ENCODE measurements at places on chromosomes 3 and 15. TPM values are rescaled to one million over a fixed set of nuclear protein-coding genes. Genes with fewer than 3 reads are reported as not detected.

The C3orf80 gene
- 0.43 TPM for polyA plus RNA-seq

The TAGLN3 gene
- 2.2 TPM for polyA plus RNA-seq

The UROC1 gene
- 0.08 TPM for polyA plus RNA-seq

The NME9 gene
- 2.2 TPM for polyA plus RNA-seq

The SKOR1 gene
- 0.51 TPM for polyA plus RNA-seq

The CCR9 gene
- polyA plus RNA-seq = not detected

- no peak for DNase-seq
These were observed 66.1 kb downstream of the BOC start for GRCh38 chr3:113277414-113277813.

DNA sequence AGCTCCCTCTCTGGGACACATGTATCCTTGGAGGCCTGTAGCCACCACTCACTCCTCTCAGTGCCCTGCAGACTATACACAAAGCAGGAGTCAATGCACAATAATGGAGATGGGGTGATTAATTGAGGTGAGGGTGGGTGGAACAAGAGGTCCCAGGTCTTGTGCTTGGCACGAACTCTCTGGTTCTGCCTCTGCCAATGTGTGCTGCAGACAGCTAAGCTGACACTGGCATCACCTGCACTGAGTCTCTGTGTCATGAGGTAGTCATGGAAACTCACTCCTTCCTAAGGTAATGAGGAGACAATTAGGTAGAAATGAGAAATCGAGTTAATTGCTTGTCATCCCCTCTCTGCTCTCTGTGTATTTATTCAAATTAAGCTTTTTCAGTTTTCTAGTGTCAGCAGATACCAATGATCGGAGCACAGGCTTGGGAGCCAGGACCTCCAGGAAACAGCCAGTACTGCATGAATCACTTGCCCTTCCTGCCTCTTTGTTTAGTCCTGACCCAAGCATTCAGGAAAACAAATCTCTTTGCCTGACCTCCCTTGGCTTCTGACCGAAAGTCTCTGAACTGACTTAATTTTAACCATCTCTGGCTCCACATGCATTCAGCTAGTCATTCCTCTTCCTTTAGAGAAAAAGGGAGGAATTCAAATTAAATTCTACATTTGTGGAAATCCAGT lies 56.7 kb downstream of the DRD3 start:
- DNase-seq = no peak

DNA sequence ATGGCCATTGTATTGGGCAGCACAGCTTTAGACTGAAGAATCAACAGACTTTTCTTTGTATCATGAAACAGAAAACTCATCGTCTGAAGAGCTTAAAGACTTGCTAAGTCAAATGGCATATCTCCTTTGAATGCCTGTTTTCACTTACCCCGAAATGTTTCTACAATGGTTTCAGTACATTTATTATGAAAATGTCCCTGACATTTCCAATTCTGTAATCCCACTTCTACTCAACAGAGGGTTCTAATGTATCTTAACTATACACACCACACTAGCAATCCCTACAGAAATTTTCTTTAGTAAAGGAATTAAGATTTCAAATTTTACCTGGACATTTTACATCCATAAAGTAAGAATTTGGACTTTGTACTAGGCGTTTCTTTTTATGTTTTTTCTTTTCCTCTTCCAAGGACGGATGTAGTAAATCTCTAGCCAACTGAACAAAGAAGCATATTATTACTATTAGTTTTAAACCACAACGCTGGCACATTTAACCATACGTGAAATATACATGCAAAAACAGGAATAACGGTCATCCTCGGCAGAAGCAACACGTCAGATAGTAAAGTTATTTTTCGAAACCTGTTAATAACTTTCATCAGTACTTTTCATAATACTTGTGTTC lies 1.1 kb downstream of the RPS27L start:
- DNase-seq = no peak

DNA sequence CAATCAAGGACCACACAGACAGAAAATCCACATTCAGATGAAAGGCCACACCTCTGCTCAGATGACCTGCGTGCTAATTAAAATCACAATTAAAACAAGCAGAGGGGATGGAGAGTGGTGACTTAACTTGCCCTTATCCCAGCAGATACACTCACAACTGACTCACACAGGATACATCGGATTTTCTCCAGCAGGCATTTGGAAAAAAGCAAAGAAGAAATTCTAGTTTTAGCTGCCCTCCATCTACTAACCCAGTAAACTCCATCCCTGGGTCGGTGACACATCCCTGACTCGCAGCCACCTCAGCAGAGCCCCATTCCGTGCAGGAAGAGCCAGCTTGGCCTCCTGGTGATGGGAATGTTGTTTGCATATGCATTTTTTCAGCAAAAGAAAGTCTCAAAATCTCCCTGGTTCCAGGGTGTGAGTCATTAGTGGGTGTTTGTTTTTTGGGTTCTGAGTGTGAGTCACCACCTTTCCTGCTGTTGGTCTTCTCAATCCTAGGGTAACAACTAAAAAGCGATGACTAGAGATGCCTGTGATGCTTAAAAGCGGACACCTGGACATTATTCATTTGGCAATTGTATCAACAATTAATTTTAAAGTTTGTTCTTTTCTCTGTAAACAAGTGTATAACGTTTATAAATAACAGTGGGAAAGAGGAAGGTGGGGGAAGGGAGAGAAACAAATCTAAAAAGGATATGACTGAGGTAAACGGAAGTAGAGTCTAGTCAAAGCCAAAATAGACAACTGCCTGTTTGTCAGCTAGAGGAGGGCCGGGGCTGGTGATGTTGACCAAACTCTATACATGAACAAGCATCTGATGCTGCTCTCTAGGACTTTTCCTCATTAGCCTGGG lies 49.8 kb upstream of the SLC4A7 start:
- DNase-seq = no peak

GRCh38 chr3:9600597-9600996 lies 47.0 kb upstream of the LHFPL4 start:
- peak; percentile 20 for DNase-seq

DNA sequence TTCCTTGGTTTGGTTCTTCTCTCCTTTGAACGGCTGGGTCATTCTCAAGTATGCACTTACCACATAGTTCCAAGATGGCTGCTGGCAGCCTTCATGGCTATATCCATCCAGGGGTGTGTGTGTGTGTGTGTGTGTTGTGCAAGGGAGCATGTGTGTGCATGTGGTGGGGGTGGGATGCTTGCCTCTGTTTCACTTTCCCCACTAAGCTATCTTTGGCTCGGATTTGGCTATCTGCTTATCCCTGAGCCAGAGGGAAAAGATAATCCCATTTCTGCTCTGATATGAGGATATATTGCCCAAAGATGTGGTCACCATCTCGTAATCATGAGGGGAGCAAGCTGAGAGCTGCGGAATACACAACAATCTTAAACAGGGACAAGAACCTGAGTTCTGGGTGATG lies 26.2 kb downstream of the ANAPC13 start:
- no peak for DNase-seq

DNA sequence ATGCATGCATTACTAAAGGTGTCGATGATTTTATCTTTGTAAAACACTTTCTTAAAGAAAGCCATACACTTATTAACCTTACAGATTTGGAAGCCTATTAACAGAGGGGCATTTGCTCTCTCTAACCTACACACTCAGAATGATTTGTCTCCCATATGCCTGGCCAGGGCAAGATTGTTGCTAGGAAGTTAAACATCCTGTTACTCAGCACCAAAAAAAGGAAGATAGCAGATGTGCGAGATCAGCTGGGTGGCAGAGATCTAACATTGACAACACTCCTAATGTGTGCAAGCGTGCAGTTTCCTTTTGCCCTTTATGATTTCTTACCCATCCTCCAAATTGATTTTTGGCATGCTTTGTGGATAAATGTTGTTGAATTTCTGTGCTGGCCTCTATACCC lies 73.9 kb upstream of the TMEM108 start:
- no peak for DNase-seq

DNA sequence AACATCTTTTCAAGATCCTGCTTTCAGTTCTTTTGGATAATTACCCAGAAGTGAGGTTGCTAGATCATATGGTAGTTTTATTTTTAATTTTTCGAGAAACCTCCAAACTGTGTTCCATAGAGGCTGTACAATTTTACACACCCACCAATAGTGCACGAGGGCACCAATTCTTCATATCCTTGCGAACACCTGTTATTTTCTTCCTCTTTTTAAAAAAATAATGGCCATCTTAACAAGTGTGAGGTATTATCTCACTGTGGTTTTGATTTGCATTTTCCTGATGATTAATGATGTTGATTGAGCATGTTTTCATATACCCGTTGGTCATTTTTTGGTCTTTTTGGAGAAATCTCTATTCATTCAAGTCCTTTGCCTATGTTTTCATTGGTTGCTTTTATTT lies 17.6 kb upstream of the CEP152 start:
- no peak for DNase-seq

DNA sequence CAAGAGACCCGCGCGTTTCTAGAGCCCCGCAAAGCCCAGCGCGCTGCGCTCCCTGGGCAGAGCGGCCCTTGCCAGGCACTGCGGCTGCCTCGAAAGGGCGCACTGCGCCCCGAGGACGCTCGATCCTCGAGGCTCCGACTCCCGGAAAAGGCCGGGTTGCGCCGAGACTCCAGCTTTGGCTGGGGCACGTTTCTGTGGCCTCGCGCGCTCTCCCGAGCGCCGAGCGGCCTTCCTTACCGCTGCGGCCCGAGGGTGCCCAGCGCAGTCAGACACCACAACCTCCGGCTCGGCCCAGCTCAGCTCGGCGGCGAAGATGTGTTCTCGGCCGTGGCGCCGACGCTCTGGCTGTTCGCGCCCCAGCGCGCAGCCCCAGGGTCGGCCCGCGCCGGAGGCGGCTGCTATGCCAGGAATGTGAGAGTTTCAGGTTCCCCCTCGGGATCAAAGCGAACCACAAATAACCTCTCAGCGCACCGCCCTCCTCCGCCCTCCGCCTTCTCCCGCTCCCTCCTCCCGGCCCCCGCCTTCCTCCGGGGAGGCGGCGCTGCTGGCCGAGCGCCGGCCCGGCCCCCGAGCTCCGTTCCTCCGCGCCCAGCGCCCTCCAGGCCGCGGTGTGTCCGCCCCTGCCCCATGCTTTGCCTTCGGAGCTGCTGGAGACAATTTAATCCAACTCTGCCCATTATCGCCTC lies at the start of gene AMOTL2:
Gene AMOTL2 (minus strand): TSS at position 343 of the 686 bp plus-strand sequence. CDS start 3,014 bp downstream, outside the sequence.
- DNase-seq = peak; percentile 95

DNA sequence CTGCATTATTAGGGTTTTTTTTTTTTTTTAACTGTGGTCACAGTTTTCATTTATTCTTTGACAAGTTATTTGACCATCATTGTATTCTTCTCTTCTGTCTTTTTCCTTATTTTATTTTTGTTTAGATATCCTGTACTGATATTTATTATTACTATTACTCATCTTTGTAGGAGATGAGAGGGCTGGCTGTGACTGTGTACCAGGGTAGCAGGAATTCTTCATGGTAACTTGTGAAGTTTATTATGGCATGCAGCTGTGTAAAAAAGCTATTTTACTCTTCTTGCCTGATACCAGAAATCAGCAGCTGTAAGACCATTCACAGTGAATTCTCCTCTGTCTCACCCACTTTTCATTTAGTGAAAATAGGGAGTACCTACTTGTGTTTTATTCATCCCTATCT lies 44.5 kb downstream of the ATP6V1A start:
- no peak for DNase-seq

- no peak for DNase-seq
These were observed 213.3 kb upstream of the THBS1 start for GRCh38 chr15:39367596-39367995.

DNA sequence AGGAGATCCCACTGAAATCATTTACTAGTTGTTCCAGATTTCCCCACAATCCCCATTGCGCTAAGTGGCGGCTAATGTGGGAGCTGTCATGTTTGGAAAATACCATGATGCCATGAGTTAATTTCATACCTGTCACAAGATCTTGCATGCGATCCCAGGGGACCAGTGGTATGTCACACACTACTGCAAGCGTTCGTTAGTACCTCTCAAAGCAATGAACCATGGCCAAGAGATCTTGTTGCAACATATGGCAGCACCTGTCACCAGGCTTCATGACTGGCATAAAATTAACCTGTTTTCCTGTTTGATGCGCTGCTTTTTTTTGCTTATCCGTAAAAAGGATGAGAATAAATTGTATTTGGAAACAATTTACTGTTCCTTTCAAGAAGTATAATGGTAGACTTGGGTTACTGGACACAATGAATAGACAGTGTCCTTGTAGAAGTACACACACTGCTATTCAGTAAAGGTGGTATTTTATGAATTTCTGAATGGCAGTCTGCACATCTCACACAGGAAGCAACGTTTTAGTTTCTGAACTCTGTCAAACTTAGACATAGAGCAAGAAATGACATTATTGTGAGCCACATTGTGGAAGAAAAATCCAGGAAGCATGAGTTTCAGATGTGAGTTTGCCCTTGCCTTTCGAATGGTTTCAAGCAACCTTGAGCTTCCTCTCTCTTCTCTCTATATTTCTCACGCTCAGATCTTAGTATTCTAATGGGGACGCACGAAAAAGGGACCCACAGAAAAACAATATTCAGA lies 81.9 kb downstream of the CHL1 start:
- DNase-seq = no peak

- peak; percentile 7 for DNase-seq
These were observed 43.8 kb downstream of the RBM15B start for GRCh38 chr3:51434746-51435327.

DNA sequence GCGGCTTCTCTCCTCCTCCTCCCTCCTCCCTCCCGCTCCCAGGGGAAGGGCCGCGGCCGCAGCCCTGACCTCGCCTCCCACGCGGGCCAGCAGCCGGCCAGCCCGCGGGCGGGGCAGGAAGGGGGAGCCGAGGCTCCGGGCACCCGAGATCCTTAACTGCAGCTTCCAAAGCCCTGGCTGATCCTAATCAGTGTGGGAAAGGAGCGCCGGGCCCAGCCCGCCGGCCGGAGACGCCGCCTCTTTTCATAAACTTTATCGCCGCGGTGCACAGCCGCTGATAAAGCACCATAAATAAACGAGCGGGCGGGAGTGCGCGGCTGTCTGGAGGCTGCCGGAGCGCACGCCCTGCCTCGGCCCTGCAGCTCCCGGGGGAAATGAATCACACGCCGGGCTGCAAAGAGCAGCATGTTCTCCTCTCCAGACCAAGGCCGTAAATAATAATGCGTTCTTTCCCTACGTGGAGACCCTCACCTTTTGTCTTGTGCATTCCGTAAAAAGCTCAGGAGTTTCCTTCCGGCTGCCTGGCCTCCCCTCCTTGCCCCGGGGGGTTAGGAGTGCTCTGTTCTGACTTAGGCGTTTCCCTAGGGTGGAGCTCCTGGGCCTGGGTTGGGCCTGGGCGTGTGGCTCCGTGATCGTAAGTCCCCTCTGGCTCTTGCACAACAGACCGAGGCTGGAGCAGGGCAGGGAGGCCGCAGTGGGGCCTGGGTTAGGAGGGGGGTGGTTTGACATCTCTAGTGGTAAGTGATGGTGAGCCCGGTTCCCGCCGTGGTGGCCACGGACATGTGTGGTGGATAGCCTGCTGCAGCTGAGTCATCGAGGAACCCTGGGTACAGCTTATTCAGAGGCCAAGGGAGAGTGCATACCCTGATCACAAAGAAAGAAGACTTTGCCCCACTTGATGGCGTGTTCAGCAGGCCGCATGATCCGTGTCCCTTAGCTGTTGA lies 132.6 kb upstream of the HES1 start:
- peak; percentile 74 for DNase-seq
